Omental fat pad (tissue), 4 donors: ENCODE measurements at places on chromosomes 1 and 21. TPM values are rescaled to one million over a fixed set of nuclear protein-coding genes. Genes with fewer than 3 reads are reported as not detected.

DNA sequence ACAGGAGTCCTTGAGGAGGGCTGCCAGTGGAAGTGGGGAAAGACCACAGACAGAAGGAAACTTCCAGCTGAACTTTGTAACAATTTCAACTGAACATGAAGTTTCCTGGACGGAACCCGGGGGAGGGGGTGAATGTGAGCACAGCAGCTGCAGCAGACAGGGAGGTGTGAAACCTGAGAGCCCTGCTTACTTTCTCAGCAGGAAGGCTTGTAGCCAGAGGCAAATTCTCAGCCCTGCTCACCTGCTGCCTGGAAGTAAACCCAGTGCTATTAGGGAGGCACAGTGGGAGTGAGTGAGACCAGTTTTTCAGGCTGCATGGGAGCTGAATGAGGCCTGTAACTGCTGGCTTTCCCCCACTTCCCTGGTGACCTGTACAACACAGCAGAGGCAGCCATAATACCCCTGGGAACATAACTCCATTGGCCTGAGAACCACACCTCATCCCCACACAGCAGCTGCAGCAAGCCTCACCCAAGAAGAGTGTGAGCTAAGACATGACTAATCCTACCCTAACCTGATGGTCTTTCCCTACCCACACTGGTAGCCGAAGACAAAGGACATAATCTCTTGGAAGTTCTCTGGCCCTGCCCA is 9.6 kb upstream of the SPRR2F start:
- DNase-seq: no peak

GRCh38 chr1:100359139-100359538 is 6.8 kb downstream of the CDC14A start:
- no peak for DNase-seq

DNA sequence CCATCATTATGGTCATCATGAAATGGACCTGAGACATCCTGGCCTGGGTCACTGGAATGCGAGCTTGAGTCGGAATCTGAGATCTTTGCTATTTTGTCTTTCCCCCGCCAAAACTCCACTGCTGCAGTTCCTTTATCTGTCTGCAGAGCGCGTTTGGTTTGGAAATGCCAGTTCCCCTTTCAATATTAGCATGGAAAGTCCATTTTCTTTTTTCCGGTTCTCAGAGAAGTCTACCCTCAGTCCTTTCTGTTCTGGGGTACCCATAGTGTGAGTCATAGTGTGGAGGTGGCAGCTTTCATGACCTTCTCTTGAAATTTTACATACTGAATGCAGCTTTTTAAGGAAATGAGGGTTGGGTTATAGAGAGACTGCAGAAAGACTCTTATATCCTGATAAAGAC is 14.6 kb downstream of the CACNA1E start:
- DNase-seq: no peak

- no peak for DNase-seq
Observed at GRCh38 chr1:115179397-115180079, 90.2 kb upstream of the TSPAN2 start.

GRCh38 chr1:112636056-112636455 is 16.4 kb downstream of the CAPZA1 start:
- no peak for DNase-seq

DNA sequence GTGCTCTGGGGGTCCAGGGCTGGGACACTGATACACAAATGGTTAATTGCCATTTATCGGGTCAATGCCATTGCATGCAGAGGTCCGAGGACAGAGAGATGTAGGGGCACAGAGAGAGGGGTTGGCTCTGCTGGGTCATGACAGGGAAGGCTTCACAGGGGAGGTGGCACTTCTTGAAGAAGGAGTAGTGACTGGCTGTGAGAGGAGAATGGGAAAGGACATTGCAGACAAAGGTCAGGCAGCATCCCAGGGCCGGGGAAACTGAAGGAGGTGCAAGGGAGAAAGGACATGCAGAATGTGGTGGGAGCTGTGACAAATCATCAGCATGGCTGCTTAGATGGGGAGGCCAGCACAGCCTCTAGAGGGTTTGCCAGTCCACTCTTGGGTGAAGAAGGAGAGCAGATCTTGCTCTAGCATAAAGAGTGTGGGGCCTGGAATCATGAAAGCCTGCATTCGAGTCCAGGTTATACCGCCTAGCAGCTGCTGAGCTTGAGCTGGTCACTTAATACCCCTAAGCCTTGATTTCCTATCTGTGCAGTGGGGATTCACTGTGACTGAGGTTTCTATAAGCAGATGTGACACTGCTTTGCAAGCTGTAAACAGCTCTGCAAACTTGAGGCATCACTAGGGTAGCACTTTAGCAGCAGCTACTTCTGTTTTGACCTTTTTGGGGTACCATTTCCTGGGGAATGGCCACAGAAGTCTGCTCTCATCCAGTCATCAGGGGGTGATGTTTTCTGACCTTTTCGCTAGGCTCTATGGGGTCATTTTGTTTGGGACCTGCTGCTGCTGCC is 59.2 kb upstream of the EPS8L3 start:
- no peak for DNase-seq

- DNase-seq: no peak
Observed at GRCh38 chr1:245888809-245889208, 618.3 kb downstream of the SMYD3 start.

DNA sequence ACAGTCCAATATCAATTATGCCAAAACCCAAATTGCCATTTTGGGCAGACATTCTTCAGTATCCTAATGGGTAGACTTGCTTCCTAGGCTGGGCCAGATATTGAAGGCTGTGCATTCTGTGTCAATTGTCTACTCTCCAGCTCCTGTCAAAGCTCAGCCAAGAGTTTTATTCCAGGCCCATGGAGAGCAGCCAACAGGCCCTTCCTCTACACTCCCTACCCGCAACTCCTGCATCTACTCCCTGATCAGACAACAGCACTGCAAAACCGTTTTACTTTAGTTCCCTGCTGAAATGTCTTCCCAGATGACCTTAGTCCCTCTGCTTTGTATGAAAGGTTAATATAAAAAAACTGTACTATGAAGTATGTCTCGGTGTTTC is 6.6 kb upstream of the ADORA3 start:
- no peak for DNase-seq

- no peak for DNase-seq
Observed at GRCh38 chr1:46197560-46197963, 672 bp downstream of the POMGNT1 start.

PALMD gene
- 86.2 TPM for total RNA-seq

GRCh38 chr1:99669821-99670220 is 23.9 kb downstream of the PALMD start:
- DNase-seq: no peak

LMOD1 gene
- 31.6 TPM for total RNA-seq

- DNase-seq: no peak
Observed at GRCh38 chr1:84853741-84854721, 39.0 kb downstream of the LPAR3 start.

- DNase-seq: no peak
Observed at GRCh38 chr1:234920843-234921140, 207.8 kb downstream of the TOMM20 start.

MROH9 gene
- total RNA-seq: not detected

CSMD2 gene
- total RNA-seq: 0.19 TPM

DNA sequence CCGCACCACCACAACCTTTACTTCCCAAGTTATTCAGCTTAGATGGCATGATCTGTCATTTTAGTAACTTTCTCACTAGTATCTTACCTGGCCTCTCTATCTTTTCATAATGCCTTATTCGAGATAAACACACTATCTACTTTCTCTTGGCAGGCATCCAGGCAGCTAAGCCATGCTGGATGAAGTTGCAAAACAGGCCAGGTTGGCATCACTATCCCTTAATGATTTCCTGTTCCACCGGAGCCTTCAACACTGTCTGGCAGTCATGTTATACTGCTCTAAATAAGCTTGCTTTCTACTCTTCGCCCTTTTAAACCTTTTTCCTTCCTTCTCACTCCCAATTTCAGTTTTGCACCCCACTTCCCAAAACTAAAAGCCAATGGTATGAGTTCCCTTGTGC is 12.0 kb upstream of the KCNH1 start:
- DNase-seq: no peak

CREG1 gene
- 247 TPM for total RNA-seq

TMPRSS2 gene
- not detected for total RNA-seq

- DNase-seq: no peak
Observed at GRCh38 chr1:21930080-21930571, 7.0 kb downstream of the HSPG2 start.

DNA sequence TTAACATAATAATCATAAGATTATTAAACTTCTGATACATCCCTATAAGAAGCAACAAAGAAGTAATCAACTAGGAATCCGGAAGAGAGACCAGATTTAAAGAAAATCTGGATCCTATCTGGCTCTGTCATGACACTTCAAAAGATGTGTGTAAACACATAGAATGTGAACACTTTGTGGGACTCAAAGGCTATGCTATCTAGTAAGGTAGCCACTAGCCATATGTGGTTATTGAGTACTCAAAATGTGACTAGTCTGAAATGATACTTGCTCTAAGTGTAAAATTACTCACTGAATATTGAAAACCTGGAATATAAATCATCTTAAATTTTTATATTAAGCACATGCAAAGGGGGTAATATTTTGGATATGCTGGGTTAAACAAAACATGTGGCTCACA is 8.7 kb downstream of the FUBP1 start:
- DNase-seq: no peak

DNA sequence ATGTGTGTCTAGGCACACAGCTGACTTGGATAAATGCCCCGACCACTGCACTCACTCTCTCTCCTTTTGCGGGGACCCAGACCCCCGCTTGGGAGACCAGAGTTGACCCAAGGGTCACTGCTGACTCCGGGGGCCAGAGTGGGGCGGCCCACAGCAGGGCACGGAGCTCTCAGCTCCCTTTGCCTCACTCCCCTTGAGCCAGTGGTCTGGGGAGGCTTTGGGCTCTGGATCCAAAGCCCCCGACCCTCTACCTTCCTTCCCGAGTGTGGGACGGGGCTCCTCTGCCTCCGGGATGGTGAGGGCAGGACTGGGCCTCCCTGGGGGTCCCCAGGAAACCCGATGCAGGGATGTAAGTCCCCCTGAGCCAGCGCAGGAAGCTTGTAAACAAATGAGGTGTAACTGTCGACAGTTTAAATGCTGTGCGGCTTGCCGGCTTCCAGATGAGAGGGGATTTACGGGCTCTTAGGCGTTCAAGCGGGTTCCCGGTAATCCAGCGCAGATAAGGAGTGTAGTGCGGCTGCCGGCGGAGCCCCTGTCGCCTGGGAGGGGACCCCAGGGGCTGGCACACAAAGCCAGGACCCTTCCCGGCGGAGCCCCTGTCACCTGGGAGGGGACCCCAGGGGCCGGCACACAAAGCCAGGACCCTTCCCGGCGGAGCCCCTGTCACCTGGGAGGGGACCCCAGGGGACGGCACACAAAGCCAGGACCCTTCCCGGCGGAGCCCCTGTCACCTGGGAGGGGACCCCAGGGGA is 7.4 kb downstream of the ACTRT2 start:
- DNase-seq: no peak

DNA sequence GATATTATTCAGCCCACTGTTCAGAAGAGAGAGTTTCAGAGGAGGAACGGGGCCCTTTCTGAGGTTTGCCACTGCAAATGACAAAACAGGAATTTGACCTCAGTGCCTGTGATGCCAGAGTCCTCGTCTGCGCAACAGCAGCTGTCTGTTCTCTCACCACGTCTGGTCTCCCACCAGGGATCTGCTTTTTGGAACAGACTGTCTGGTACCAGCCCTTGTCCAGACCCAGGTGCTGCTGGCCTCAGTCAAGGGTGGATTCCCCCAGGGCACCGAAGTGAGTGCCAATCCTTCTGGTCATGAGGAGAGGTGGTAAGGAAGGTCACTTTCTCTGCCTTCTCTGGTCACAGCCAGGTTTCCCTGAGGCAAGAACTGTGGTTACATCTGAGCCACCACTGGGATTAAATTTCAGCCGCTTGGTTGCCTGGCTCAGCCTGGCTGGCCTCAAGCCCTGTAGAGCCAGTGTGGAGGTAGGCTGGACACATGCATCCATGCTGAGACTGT is 2.3 kb upstream of the BCAN start:
- no peak for DNase-seq

DNA sequence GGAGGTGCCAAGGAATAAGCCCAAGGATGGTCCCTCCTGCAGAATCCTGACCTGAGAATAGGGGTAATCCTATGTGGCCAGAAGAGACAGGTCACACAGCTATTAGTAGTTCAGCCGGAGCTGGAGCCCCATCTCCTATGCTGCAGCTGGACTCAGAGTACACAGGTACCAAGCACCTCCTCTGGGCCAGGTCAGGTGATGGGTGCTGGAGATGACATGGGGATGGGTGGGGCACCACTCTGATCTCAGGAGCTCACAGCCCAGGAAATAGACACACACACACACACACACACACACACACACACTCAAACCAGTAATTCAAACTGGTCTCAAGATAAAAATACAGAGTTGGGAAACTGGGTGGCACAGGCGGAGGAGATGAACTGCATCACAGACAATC is 54.2 kb upstream of the SSBP3 start:
- no peak for DNase-seq

OPRD1 gene
- total RNA-seq: not detected

DHRS3 gene
- 342 TPM for total RNA-seq

PRKAB2 gene
- 4.4 TPM for total RNA-seq

ZC3H12A gene
- 35.4 TPM for total RNA-seq

- no peak for DNase-seq
Observed at GRCh38 chr21:36709030-36709867, 10.3 kb downstream of the SIM2 start.

DNA sequence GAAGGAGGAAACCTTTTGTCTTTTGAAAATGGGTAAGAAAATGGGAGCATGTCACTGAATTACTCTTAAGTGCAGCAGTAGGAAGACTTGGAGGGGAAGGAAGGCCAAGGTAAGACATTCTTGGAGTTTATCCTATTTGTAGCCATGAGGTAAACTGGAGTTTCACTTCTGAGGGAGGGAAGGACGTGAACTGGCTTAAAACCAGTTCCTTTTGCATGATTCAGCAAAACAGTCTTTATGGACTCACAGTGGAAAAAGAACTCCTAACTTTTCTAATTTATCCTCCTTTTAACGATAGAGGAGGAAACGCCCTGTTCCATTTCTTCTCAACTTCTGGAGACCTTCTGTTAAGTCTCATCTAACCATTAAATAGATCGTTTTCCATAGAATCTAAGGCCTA is 2.5 kb downstream of the PRDX6 start:
- DNase-seq: no peak

GRCh38 chr1:19507516-19507915 is 22.2 kb upstream of the CAPZB start:
- no peak for DNase-seq

DNA sequence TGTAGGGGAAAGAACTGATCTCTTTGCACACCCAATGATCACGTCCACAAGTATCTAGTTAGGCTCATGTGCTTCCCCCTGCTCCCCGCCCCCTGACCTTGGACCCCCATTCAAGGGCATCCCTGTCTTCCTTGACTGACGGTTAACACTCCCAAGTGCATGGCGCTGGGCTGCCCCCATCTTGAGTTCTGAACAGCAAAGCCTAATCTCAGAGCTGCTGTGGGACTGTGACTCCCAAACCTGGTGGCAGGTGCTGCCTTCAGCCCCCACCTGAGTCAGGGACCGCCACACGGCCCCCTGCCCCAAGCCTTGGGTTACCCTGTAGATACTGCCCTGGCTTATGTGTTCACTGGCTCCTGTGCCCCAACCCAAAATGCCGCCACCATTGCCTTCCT is 925 bp downstream of the TNNI1 start:
- DNase-seq: no peak
